ENCODE measurements at places on chromosomes 16 and 17. TPM values are rescaled to one million over a fixed set of nuclear protein-coding genes. Genes with fewer than 3 reads are reported as not detected.
A peak's percentile ranks its signal among the peaks of the same experiment; 100 is the strongest.

GRCh38 chr16:53129281-53130158 lies 74.7 kb downstream of the CHD9 start:
- DNase-seq: no peak

LDAF1 gene
- 17.9 TPM for polyA plus RNA-seq

- DNase-seq: peak; percentile 43
These were observed 218.5 kb upstream of the CIBAR2 start for GRCh38 chr16:85330694-85331188.

GRCh38 chr16:81595629-81596292 lies 151.2 kb downstream of the CMIP start:
- DNase-seq: no peak

- DNase-seq: no peak
These were observed 361.6 kb downstream of the GRIN2A start for GRCh38 chr16:9820476-9821246.

DNA sequence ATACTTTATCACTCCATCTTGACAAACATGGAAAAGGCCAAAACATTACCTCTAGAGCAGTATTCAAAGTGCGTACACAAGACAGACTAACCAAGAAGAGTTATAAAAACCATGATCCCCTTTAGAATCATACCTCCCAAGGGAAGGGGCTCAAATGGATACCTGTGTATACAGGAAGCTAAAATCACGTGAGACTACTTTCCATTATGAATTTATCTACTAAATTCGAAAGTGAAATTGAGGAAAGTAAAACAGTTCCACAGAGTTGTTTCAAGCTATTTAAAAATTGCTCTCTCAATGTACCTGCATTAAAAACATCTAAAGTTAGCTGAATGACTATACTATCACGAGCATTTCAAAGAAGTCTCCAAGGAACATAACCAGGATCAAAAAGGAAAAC lies 32.7 kb downstream of the AP1G1 start:
- DNase-seq: no peak

DNA sequence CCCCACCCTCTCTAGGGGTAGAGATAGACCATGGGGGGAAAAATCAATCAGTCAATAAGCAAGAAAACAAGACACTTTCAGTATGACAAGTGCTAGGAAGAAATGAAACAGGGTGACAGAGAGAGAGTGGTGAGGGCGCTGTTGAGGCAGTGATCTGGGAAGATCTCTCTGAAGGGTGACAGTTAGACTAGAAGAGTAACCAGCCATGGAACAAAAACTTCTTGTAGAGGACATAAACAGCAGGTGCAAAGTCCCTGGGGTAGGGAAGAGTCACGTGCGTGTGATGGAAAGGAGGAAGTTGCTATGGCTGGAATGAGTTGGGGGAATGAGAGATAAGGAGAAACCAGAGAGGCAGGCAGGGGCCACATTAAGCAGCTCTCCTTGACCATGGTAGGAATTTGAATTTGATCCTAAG lies 16.8 kb upstream of the EMP2 start:
- DNase-seq: no peak

DNA sequence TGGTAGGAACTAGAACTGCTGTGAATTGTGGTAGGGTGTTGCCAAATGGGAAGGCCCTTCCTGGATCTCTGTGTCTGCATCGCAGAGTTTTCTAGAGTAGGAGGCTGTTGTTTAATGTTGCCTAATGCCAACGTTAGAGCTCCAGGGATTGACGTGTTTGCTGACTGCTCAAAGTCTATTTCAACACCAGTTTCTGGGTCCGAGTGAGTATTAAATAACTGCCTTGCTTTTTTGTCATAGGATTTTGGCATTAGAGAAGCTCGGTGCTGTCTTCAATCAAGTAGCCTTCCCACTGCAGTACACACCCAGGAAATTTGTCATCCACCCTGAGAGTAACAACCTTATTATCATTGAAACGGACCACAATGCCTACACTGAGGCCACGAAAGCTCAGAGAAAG lies 40.0 kb downstream of the SF3B3 start:
- no peak for DNase-seq

GRCh38 chr17:82560252-82560642 lies 40.7 kb downstream of the FOXK2 start:
- no peak for DNase-seq

GRCh38 chr17:78449983-78450595 lies 71.6 kb downstream of the PGS1 start:
- no peak for DNase-seq

- DNase-seq: no peak
These were observed 1.5 kb downstream of the DLG4 start for GRCh38 chr17:7218166-7218565.

DNA sequence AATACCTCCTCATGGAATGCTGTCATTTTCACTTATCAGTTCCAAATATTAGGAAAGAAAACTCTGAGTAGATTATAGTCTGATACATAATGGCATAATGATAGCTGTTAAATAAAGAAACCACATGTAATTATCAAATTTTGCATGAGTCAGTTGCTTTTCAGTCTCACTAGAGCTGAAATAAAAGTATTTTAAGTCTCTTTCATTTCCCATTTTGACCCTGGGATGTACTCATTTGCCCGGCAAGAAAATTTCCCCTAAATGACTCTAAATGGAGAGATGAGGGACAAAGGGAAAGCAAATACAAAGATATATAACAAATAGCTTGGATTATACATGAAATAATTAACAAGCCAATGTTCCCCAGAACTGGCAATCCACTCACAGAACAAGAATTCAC lies 47.9 kb upstream of the CPHXL start:
- no peak for DNase-seq

DNA sequence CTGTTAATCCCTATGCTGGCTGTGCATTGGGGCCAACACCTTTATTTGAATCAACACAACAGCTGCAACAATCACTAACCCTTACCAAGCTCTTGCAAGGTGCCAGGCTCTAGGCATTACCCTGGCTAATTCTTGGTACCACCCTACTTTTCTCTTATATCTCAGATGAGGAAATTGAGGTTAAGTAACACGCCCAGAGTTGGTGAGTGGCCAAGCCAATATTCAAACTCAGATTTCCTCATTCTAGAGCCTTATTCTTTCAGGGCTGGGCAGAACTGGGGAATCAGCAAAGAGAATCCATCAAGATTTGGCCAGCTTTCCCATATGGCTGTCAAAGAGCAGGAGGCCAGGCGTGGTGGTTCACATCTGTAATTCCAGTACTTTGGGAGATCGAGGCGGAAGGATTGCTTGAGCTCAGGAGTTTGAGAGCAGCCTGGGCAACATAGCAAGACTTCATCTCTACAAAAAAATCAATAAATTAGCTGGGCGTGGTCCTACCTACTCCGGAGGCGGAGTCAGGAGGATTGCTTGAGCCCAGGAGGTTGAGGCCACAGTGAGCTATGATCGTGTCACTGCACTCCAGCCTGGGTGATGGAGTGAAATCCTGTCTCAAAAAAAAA lies 23.7 kb downstream of the ARSG start:
- peak; percentile 96 for DNase-seq

DNA sequence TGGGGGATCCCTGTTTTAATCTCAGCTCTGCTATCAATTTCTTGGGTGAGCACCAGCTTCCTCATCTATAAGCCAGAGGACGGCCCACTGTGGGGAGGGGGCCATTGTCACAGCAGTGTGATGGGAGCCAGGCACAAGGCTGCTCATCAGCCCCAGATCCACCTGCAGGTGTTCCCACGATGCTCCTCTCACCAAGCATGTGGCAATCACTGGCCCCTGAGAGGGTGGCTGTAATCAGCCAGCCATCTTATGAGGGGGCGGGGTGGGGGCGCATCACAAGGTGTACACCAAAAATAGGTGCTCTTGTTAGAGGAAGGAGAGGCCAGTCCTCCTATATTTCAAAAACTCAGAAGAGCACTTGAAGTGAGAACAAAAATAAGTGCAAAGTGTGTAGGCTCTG lies 31.2 kb downstream of the HNF1B start:
- DNase-seq: no peak

DNA sequence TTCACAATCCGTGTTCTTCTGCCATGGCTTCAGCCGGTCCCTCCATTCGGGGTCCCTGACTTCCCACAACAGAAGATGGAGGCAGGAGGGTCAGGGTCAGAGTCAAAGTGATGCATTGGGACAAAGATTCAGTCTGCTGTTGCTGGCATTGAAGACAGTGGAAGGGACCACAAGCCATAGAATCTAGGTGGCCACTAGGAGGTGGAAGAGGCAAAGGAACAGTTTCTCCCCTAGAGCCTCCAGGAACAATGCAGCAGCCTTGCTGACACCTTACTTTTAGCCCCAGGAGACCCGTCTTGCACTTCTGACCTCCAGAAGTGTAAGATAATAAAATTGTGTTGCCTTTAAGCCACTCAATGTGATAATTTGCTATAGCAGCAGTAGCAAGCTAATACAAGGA lies 55.9 kb downstream of the MFSD11 start:
- DNase-seq: no peak

DNA sequence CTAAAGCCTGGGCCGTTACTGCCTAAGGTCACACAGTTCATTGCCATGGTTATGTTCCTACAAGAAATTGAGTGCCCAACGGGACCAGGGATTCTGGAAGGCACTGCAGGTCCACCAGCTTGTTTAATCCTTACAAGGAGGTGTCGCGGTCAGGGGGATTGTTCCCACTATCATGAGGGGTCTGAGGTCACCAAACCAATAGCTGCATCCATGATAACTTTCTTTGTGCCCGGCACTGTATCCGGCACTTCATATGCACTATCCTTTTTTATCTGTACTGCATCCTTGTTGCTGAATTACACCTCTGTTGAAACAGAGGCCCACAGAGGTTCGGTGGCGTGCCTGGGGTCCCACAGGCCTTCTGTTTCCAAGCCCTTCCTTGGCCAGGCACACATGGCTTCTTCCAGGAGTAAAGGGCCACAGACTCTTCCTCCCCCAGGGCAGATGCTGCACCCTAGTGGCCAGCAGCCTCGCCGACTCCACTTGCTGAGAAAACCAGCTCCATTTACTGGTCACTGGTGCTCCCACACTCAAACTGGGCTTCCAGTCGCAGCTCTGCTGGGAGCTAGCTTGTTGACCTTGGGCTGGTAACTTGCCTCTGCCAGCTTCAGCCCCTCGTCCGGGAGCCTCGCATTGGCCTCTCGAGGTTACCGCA lies 82.0 kb upstream of the PLCG2 start:
- DNase-seq: no peak

DNA sequence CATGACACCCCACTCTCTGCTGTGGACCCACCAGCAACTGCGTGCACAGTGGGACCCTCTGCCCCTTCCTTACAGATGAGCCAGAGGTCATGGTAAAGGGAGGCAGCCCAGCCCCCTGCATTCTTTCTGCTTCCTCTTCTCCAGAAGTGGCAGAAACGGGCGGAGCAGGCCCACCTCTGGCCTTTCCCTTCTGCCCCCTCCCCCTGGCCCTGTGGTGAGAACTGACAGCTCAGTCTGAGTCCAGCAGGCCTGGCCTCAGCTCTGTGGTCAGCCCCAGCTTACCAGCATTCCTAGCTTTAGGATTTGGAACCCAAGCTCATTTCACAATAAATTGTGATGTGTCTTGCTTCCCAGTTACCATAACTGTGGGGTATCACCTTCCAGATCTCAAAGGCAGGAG lies 4.8 kb upstream of the ANKRD11 start:
- DNase-seq: no peak

DNA sequence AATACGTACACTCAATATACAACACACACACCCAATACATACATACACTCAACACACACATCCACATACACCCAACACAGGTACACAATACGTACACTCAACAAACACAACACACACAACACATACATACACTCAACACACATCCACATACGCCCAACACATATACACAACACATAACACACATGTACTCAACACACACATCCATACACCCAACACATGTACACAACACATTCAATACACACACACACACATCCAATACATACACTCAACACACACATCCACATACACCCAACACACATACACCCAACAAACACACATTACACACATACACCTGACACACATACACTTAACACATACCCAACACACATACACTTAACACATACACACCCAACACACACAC lies 95.9 kb downstream of the CCDC182 start:
- no peak for DNase-seq

DNA sequence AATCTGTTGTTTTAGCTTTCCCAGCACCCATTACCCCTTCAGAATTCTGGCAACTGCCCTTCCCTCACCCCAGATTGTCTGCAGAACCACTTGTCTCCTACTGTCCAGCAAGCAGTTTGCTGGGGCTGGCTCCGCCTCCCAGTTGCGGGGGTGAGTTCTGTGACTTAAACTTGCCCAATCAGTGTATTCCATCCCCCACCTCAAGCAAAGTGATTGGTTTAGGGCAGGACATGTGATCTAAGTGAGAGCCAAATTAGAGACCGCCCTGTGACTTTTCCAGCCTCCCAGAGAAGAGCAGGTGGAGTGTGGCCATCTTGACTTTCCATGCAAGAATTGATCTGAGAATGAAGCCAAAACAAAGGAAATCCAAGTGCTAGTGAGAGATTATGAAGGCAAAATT lies 22.7 kb upstream of the SRCIN1 start:
- DNase-seq: no peak

- no peak for DNase-seq
These were observed 74.5 kb downstream of the ZNF423 start for GRCh38 chr16:49781401-49781800.

GRCh38 chr17:48499248-48499647 lies 31.6 kb downstream of the HOXB1 start:
- no peak for DNase-seq

DNA sequence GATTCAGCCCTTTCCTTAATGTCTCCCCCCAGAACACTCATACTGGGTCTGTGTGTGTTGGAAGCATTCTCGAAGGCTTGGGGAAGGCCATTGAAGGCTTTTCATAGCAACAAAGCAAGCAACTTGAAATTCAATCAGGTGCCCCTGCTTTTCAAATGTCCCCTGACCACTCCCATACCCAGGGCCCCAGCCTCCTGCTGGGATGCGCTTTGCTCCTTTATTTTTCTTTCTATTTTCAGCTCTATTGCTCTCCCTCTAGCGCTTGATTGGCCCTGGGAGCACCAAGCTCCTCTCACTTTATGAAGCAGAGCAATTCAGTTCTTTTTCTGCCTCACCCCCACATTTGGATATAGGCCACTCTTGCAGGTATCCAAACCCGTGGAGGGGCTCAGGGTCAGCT lies 92.0 kb downstream of the WSCD1 start:
- DNase-seq: no peak

DNA sequence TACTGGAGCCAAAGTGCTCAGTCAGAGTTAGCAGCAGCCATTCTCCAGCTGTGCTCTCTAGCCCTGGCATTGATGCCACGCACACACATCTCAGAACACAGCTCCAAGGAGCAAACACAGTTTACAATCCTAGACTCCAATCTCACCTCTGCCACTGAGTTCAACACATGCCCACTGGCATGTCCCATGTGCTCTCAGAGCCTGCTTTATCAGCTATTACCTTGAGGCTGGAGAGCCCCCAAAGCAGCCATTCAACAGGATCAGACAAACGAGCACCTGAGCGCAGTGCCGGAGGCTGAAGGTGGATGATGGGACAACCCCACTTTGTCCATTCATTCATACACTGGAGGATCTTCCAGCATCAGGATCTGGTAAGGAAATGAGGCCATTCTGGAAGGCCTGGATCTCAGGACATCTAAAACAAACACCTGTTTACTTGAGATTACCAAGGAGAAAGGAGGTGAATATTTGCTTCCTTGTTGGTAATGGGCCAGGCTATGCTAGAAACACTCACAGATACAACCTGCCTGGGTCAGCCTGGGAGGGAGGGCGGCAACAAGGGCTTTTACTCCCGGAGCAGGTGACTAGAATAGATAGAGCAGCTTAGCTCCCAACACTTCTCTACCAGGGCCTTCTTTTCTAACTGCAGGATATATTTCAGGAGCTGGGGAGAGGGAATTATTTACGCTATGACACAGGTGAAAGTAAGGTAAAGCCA lies 25.4 kb downstream of the RANBP10 start:
- no peak for DNase-seq

PKMYT1 gene
- polyA plus RNA-seq: 3.0 TPM

NPIPA5 gene
- not detected for polyA plus RNA-seq

- DNase-seq: peak; percentile 49
These were observed 54.9 kb downstream of the LDHD start for GRCh38 chr16:75061669-75062068.
